Stimulated activated CD8-positive, alpha-beta memory T cell treated with anti-CD3 and anti-CD28 coated beads, Interleukin-7, amount 100 ng/mL, for 1 hour (primary cell): ENCODE measurements at places on chromosomes 5 and 9.

- DNase-seq, result no peak
Measured at GRCh38 chr9:137978262-137978714, 100.7 kb downstream of the CACNA1B start.

DNA sequence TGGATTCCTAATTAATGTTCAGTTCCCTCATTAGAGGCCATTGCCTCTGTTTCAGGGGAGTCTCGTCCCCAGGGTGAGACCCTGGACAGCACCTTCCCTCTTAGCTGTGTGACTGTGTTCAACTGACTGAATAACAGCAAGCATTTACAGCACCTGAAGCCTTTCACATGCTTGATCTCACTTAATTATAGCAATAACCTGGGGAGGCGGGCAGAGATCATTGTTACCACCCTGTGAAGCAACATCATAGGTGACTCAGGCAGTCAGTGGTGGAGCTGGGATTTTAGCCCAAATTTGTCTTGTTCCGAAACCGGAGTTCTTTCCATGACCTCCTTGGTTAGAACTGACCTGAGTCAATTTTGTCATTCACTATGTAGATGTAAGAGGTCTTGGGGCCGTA, 105.2 kb upstream of the RAD23B start:
- DNase-seq, result no peak

DNA sequence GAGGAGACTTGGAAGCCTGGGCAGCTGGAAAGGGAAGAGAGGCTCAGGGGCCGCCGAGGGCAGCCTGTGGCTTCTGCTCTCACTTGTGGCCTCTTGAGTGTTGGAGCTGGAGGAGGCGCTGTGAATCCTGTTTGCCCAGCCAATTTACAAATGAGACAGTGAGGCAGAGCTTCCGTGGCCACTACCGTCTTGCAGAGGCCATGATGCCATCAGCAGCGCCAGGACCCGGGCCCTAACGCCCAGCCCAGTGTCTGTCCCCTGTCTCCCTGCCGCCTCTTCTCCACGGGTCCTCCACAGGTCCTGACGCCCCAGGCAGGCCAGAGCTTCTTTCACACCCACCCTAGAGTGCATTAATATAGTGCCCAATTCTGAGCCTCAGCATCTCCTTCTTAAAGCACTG, 172.8 kb downstream of the GOLPH3 start:
- no peak for DNase-seq

DNA sequence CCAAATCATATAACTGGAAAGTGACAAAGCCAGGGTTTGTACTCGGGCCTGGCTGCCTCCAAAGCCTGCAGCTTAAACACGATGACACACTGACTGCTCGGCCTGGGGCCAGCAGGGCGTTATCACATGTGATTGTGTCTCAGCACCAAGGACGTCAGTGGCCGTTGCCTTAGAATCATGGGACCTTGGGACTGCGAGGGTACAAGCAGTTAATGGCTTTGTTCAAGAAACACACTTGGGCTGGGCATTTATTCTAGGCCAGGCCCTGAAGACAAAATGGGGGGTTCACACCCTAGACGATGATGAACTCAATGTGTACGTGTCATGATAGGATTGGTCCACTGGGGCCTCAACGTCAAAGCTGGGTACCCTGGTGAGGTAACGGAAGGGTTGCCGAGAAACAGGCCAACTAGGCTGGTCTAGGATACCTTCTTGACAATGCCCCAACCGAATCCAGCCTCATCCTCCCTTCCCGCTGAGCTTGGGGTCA, 13.0 kb downstream of the SH3PXD2B start:
- DNase-seq, result no peak

- no peak for DNase-seq
Measured at GRCh38 chr9:105064248-105065097, 136.5 kb upstream of the ABCA1 start.

GRCh38 chr5:172902497-172903472, 56.4 kb upstream of the RPL26L1 start:
- no peak for DNase-seq

DNA sequence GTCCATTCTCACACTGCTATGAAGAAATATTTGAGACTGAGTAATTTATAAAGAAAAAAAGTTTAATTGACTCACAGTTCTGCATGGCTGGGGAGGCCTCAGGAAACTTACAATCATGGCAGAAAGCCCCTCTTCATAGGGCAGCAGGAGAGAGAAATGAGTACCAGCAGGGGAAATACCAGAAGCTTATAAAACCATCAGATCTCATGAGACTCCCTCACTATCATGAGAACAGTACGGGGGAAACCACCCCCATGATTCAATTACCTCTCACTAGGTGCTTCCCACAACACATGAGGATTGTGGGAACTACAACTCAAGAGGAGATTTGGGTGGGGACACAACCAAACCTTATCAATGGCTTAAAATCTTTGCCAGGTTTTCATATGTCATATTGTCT, 20.3 kb upstream of the TENT4A start:
- no peak for DNase-seq

GRCh38 chr5:170691657-170692056, 91.9 kb upstream of the GABRP start:
- DNase-seq, result no peak

GRCh38 chr9:85741095-85741874, 469 bp downstream of the AGTPBP1 start:
- DNase-seq, result no peak

DNA sequence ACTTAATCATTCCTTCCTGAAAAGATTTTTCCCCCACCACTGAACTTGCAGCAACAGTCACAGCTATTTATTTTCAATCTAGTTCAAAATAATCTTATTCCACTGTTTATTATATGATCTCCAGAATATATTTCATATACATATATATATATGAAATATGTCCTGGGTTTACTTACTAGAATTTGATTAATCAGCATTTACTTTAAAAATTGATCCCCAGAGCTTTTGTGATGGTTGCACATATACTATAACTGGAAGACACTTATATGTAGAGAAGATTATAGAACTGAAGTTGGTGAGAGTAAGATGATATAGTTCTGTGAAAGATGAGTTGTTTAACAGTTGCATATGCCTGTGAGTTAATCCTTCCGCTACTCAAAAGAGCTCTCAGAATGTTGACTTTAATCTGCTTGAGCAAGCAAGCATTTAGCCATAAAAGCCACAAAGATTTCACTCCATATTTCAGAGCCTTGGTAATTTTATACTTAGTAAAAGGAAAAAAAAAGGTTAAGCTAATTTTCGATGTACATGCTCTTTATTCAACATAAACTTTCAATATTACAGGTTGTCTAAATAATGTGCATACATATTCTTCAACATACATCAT, 399.3 kb upstream of the CDH9 start:
- no peak for DNase-seq

GRCh38 chr5:119966028-119966427, 336.7 kb downstream of the FAM170A start:
- DNase-seq, result no peak

DNA sequence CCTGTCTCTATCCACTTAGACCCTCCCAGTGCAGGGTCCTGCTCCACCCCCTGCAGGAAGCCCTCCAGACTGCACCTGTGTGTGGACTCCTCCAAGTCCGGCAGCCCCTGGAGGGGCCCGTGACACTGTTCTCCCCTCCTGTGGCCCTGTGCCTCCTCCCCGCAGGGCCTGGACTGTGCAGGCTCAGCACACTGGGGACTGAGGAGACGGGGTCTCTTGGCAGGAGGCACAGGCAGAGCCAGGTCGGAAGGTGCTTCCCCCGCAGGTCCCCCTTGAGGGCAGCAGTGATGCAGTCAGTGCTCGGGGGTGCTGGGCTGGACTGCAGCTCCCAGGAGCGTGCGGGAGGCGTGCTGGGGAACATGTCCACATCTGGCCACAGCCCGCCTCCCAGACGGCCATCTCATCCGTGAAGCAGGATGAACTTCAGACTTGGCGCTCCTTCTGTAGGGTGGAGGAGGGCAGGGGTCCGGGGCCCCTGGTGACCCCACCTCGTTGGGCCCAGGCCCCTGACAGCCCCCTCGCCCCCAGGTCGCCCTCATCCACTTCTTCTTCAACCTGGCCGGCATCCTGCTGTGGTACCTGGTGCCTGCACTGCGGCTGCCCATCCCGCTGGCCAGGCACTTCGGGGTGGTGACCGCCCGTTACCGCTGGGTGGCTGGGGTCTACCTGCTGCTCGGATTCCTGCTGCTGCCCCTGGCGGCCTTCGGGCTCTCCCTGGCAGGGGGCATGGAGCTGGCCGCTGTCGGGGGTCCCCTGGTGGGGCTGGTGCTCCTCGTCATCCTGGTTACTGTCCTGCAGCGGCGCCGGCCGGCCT, 4.9 kb downstream of the SLC34A3 start:
- no peak for DNase-seq

- DNase-seq, result no peak
Measured at GRCh38 chr5:138241688-138242571, 28.8 kb upstream of the CDC23 start.

- no peak for DNase-seq
Measured at GRCh38 chr9:95645992-95646391, 129.2 kb upstream of the PTCH1 start.

- DNase-seq, result no peak
Measured at GRCh38 chr5:179802207-179802883, 4.3 kb downstream of the MGAT4B start.

GRCh38 chr5:168030912-168031311, 260.5 kb upstream of the WWC1 start:
- DNase-seq, result no peak

DNA sequence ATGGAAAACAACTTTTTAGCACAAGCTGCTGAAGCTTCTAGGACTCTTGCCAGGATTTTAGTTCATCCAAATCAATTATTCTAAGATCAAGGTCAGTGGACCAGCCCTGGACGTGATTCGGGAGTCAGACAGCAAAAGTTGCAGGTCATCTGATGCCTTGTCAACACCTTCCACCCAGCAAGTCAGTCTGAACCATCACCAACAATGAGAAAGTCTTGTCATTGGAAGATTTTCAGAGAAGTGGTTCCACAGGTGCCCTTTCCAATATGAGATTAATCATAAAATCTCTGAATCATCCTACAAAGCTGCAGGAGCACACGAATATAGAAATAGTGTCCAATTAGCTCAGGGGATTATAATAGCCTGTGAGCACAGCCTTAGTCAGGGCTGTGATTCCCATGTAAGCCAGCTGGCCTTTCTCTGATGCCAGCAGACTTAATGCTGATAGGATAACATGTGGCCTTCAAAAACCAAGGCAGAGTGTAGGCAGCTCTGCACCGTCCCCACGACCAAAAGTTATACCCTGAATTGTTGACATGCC, 445.0 kb upstream of the TRPC7 start:
- no peak for DNase-seq

- DNase-seq, result peak; percentile 41
Measured at GRCh38 chr9:36023260-36024048, 13.3 kb upstream of the RECK start.

DNA sequence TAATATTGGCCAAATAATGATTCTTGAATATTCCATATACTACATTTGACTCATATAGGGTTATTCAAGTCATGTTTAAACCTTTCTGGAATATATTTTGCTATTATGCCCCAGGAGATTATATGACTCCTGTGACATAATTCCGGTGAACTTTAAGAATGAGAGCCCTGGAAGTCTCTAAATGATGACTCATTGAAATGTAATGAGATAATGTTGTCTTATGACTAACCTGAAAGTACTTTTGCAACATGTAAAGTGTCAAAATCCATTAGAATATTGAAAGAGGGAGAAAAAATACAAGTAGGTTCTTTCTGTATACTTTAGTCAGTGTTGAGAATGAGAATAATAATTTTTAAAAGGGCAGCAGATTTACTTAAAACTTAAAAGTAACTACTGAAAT, 830.4 kb downstream of the MAT2B start:
- no peak for DNase-seq

DNA sequence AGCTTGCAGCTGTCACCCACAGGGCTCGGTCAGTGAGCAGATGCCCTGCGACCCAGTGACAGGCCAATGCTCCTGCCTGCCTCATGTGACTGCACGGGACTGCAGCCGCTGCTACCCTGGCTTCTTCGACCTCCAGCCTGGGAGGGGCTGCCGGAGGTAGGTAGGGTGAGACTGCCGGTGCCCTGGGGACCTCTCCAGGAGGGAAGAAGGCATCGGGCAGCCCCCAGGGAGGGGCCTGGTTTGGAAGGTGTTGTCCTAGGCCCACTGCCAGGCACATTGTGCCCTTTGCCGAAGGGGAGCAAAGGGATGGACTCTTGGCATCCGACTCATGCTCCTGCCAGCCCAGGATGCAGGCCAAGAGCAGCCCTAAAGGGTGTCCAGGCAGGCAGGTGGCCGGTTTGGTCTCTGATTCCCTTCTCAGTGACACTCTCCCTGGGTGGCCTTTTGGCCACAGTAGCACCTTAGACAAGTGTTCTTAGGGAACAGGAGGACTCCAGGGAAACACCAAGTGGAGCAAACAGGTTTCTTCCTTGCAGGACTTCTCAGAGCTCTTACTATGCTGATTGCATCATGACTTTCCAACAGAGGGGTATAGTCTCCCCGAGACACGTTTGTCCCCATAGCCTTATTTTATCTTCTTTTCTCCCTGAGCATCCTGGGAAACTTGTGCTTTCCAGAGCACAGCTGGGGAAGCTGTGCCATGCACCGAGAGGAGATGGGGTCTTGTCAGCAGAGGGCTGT, 28.1 kb upstream of the AIF1L start:
- no peak for DNase-seq
